HFFc6 (cell line): ENCODE measurements at places on chromosomes 7 and 10. TPM values are rescaled to one million over a fixed set of nuclear protein-coding genes. Genes with fewer than 3 reads are reported as not detected.

SPDYE2 gene
- total RNA-seq: not detected in 3 replicates

ANKRD2 gene
- total RNA-seq: 0.50 to 6.8 TPM (median 0.75 TPM) in 3 replicates

GIMAP2 gene
- total RNA-seq: 0.13 TPM in 1 of 3 replicates, not detected in the others

CALHM2 gene
- 43.4 and 45.4 TPM in 2 replicates for total RNA-seq

OR2A5 gene
- not detected in 3 replicates for total RNA-seq

CDCA7L gene
- 32.9 to 49.3 TPM (median 41.5 TPM) in 3 replicates for total RNA-seq

SKAP2 gene
- 7.4 to 12.3 TPM (median 9.6 TPM) in 3 replicates for total RNA-seq

INA gene
- 0.10 to 1.3 TPM (median 1.3 TPM) in 3 replicates for total RNA-seq

ZDHHC6 gene
- total RNA-seq: 22.8 to 25.7 TPM (median 23.1 TPM) in 3 replicates

ZNF736 gene
- total RNA-seq: 5.8 and 6.1 TPM in 2 replicates

HMX3 gene
- total RNA-seq: not detected in 2 replicates

DEPP1 gene
- total RNA-seq: 0.48 to 0.75 TPM (median 0.71 TPM) in 3 replicates

PTPRN2 gene
- 0.23 and 0.26 TPM in 2 replicates for total RNA-seq

ITPRID1 gene
- not detected in 3 replicates for total RNA-seq
